NCI-H1092 (cell line): ENCODE measurements at places on chromosomes 6 and 20.

GRCh38 chr20:38941726-38942389 is 15.6 kb downstream of the FAM83D start:
- DNase-seq: no peak

DNA sequence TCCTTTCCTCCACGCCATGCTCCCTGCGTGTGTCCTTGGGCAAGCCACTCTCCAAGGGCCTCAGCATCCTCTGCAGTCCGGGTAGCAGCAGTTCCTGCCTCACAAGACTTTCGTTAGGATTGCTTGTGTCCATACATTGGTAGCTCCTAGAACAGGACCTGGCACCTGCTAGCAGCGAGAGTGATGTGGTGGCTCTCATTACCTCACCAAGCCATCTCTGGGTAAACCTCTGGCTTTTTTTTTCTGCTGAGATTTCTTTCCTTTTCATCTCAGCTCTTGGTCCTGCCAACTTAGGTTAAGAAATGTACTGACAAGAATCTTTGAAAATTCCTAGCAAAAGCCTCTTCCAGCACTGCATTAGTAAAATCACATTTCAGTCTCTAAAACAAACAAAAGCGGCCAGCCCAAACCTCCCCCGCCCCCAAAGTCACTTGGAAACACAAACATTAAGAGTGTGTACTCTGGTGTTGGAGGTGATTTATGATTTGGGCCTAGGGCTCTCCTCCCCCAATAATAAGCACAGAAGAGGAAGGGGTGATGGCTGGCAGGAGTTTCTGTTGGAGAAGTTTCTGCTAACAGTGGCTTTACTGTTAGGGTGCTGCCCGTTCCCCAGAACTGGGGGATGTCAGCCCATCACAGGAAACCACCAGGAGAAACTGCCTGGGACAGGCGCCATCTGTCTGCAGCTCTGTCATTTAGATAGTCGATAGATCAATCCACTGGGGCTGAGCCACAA is 199.2 kb downstream of the CD83 start:
- peak; percentile 5 for DNase-seq

GRCh38 chr6:97427648-97428047 is 144.6 kb upstream of the MMS22L start:
- DNase-seq: no peak

GRCh38 chr6:31541059-31541657 is 645 bp downstream of the DDX39B start:
- no peak for DNase-seq

DNA sequence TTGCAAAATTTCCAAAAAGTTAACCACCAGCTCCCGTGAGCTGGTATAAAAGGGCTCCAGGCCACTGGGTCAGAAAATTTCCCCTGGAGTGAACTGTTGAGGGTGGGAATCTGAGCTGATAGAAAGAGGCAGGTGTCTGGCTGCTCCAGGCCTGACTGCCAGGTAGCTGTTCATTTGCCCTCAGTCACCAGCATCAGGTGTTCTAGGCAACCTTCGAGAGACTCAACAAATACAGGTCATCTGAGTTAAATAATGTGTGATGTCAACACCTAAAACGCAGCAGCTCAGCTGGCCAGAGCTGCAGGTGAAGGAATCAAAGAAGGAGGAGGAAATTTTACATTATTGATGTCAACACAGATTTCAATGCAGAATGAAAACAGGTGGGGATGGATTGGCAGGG is 46.7 kb downstream of the KCNK5 start:
- DNase-seq: no peak
